Nephron progenitor cell (in vitro differentiated cells): ENCODE measurements at places on chromosomes 5 and 9.

GRCh38 chr5:178416206-178416882 is 173.8 kb downstream of the COL23A1 start:
- H3K27ac ChIP-seq: no peak overlapping the region
- peaks cover 63% of the 10 kb centered on the region for H3K4me1 ChIP-seq
- no peaks in the 10 kb centered on the region for H3K36me3 ChIP-seq
- DNase-seq: no peak
- no peak overlapping the region for H3K4me3 ChIP-seq
- H3K27me3 ChIP-seq: peaks cover 5% of the 10 kb centered on the region

GRCh38 chr9:110116543-110116885 is 91.4 kb downstream of the C9orf152 start:
- H3K27ac ChIP-seq: peak overlapping the region; percentile 91
- no peak for DNase-seq
- no peaks in the 10 kb centered on the region for H3K27me3 ChIP-seq
- peaks cover 52% of the 10 kb centered on the region for H3K4me1 ChIP-seq

- H3K27ac ChIP-seq: no peak overlapping the region
- DNase-seq: no peak
- no peaks in the 10 kb centered on the region for H3K36me3 ChIP-seq
- no peak overlapping the region for H3K4me3 ChIP-seq
- H3K4me1 ChIP-seq: peaks cover 10% of the 10 kb centered on the region
- no peaks in the 10 kb centered on the region for H3K27me3 ChIP-seq
Measured at GRCh38 chr9:4365055-4365454, 65.2 kb upstream of the GLIS3 start.

DNA sequence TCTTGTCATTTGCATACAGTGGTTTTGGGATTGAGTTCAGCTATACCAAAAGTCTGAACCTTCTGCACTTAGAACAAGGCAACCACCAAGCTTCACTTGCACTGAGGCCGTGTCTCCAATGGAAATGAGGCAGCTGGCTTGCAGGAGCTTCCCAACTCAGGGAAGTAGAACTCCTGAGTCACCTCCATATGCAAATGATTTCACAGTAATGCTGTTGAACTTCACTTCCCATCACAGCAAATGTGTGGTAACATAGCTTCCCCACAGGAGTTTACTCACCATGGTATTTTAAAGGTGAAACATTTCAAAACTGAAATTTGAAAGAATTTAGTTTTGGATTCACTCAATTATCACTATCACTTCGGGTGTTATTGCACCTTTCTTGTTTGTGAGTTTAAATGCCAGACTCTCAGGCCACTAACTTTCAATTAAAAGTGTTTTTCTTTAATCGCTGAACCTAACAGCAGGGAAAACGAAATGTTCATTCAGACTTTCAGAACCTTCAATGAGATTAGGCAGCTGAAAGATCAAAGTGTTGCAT is 9.0 kb downstream of the CD274 start:
- H3K36me3 ChIP-seq: no peaks in the 10 kb centered on the region
- no peak overlapping the region for H3K4me3 ChIP-seq
- H3K27ac ChIP-seq: no peak overlapping the region
- no peaks in the 10 kb centered on the region for H3K27me3 ChIP-seq
- no peaks in the 10 kb centered on the region for H3K4me1 ChIP-seq

DNA sequence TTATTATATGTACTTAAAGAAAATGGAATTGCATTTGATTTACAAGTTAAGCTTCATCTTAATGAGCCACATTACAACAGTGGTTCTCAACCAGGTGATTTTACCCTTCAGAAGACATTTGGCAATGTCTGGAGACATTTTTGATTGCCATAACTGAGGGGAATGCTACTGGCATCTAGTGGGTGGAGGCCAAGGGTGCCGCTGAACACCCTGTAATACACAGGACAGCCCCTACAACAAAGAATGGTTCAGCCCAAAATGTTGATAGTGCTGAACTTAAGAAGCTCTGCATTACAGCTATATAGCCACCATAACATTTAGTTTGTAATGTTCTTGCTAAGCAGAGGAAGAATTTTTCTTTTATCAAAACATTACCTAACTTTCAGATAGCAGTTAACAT is 103.1 kb downstream of the PAM start:
- no peak for DNase-seq
- no peak overlapping the region for H3K4me3 ChIP-seq
- no peaks in the 10 kb centered on the region for H3K27me3 ChIP-seq
- no peaks in the 10 kb centered on the region for H3K4me1 ChIP-seq
- no peaks in the 10 kb centered on the region for H3K36me3 ChIP-seq

GRCh38 chr5:35302544-35302943 is 72.3 kb upstream of the PRLR start:
- no peaks in the 10 kb centered on the region for H3K27me3 ChIP-seq
- H3K36me3 ChIP-seq: no peaks in the 10 kb centered on the region
- no peak for DNase-seq
- no peak overlapping the region for H3K27ac ChIP-seq
- no peak overlapping the region for H3K4me3 ChIP-seq
- peaks cover 15% of the 10 kb centered on the region for H3K4me1 ChIP-seq

GRCh38 chr9:130262771-130263170 is 2.8 kb upstream of the HMCN2 start:
- peaks cover 79% of the 10 kb centered on the region for H3K27me3 ChIP-seq
- no peak for DNase-seq
- H3K36me3 ChIP-seq: no peaks in the 10 kb centered on the region
- H3K27ac ChIP-seq: no peak overlapping the region
- H3K4me1 ChIP-seq: peaks cover 44% of the 10 kb centered on the region

- no peaks in the 10 kb centered on the region for H3K36me3 ChIP-seq
- H3K4me3 ChIP-seq: no peak overlapping the region
Measured at GRCh38 chr5:131022811-131023497, 142.1 kb downstream of the HINT1 start.

GRCh38 chr9:68541568-68541967 is 885 bp upstream of the TMEM252 start:
- DNase-seq: no peak
- H3K27ac ChIP-seq: no peak overlapping the region
- peaks cover 49% of the 10 kb centered on the region for H3K4me1 ChIP-seq
- H3K4me3 ChIP-seq: no peak overlapping the region

DNA sequence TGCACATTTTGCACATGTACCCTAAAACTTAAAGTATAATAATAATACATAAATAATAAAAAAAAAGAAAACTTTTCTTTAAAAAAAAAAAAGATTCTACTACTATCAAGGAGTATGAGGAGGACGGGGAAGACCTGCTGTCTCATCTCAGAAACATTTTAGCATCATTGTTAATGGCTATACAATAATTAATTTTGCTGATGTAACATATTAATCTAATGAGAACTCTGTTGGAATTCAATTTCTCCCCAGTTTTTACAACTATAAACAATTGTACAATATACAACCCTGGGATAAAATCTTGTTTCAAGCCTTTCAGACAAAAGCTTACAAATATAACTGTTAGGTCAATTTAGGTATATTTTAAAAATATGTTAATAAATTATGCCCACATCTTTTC is 139.0 kb upstream of the GRIN3A start:
- no peaks in the 10 kb centered on the region for H3K36me3 ChIP-seq
- no peaks in the 10 kb centered on the region for H3K4me1 ChIP-seq
- H3K27me3 ChIP-seq: no peaks in the 10 kb centered on the region
- no peak overlapping the region for H3K4me3 ChIP-seq
- DNase-seq: no peak
- H3K27ac ChIP-seq: no peak overlapping the region

DNA sequence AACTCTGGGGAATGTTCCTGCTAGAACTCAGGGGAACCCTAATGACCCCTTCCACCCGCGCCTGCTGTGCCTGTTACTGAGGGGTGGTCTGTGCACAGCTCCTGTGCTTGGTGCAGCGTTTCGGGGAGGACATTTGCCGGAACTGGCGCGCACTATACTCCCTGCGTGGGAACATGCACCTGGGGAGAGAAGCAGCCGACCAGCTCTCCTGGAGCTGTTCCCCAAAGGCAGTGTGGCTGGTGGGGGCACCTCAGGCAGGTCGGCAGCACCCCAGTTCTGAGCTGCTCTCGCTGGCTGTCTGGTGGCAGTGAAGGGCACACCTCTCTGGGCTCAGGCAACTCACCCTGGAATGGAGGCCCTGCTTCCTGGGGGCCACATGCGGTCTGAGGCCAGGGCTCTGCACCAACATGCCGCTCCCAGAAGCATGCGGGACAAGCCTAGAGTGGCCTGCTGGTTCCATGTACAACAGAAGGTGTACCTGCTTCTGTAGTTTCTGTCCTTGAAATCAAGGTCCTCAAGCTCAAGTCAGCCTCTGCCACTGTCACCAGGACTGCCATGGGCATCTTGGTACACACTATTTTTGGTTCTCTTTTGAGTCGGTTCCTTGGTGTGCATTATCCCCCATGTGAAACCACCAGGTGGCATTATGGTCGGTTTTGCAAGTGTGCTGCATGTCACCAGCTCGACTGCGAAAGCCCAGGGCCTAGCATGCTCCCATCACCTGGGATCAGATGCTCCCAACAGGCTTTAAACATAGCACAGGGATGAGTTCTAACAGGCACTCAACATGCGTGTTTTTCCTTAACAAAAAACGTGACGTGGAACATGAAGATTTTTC is 7.8 kb upstream of the MRNIP start:
- peaks cover 45% of the 10 kb centered on the region for H3K36me3 ChIP-seq
- no peak overlapping the region for H3K27ac ChIP-seq
- peaks cover 6% of the 10 kb centered on the region for H3K27me3 ChIP-seq
- H3K4me1 ChIP-seq: peaks cover 39% of the 10 kb centered on the region
- no peak for DNase-seq

DNA sequence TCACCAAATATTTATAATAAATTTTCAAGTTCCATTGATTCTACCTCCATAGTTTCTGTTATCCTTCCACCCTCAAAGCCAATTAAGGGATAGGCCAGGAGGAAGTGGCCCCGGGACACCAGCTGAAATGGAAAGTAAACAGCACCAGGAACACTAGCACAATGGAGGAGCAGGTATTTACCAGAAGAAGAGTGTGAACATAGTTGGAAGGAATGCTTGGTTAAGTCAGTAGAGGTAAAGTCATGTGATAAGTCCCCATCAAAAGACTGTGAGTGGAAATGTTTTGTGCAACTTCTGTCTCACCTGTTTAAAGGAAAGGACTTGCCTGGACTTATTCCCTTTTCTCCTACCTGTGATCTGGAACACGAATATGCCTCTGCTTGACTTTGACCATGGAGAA is 146.7 kb upstream of the RAI14 start:
- DNase-seq: no peak
- no peak overlapping the region for H3K4me3 ChIP-seq
- H3K4me1 ChIP-seq: peaks cover 36% of the 10 kb centered on the region
- no peaks in the 10 kb centered on the region for H3K36me3 ChIP-seq

DNA sequence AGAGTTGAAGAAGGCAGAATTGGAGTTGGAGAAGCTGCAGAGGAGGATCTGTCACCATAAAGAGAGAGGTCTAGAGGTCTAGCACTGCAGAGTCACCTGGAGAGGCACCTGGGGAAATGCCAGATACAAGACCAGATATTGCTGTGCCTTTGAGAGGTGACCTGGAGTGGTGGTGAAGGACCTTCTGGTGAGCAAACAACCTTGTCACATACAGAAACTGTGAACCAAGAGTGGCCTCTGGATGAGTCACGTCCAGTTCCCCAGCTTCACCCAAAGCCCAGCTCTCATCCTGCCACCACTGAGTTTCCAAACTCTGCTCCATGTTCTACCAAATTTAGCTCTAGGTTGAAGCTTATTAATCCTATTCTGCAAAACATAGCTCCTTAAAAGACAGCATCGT is 131.1 kb upstream of the FBXL7 start:
- no peak overlapping the region for H3K4me3 ChIP-seq
- peaks cover 4% of the 10 kb centered on the region for H3K27me3 ChIP-seq
- no peaks in the 10 kb centered on the region for H3K36me3 ChIP-seq
- no peak for DNase-seq
- H3K4me1 ChIP-seq: no peaks in the 10 kb centered on the region

DNA sequence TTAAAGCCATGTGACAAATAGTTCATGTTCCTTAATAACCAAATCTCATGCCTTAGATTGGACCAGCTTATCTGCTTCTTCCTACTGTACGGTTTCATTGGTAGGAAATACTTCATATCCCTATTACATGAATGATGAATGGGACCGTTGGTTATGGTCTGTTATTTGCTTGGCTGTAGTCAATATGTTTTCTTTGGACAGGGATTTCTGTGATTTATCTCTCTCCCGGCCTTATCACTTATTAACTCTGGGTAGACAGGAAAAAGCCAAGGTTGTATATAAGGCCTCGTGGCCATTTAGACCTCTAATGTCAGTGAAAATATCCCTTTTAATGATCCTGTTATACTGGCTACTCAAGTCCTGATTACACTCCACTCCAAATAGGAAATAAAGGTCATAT is 330.6 kb downstream of the EBF1 start:
- no peak overlapping the region for H3K27ac ChIP-seq
- peaks cover 13% of the 10 kb centered on the region for H3K27me3 ChIP-seq
- no peak overlapping the region for H3K4me3 ChIP-seq
- no peak for DNase-seq
- no peaks in the 10 kb centered on the region for H3K36me3 ChIP-seq
- peaks cover 12% of the 10 kb centered on the region for H3K4me1 ChIP-seq

- H3K27me3 ChIP-seq: no peaks in the 10 kb centered on the region
- no peak overlapping the region for H3K4me3 ChIP-seq
- peaks cover 63% of the 10 kb centered on the region for H3K36me3 ChIP-seq
- DNase-seq: no peak
Measured at GRCh38 chr5:176481711-176482110, 33.5 kb downstream of the FAF2 start.

- no peak overlapping the region for H3K4me3 ChIP-seq
- H3K4me1 ChIP-seq: peaks cover 54% of the 10 kb centered on the region
- no peak for DNase-seq
- no peak overlapping the region for H3K27ac ChIP-seq
- peaks cover 3% of the 10 kb centered on the region for H3K27me3 ChIP-seq
Measured at GRCh38 chr9:133682818-133683585, 46.8 kb downstream of the DBH start.

DNA sequence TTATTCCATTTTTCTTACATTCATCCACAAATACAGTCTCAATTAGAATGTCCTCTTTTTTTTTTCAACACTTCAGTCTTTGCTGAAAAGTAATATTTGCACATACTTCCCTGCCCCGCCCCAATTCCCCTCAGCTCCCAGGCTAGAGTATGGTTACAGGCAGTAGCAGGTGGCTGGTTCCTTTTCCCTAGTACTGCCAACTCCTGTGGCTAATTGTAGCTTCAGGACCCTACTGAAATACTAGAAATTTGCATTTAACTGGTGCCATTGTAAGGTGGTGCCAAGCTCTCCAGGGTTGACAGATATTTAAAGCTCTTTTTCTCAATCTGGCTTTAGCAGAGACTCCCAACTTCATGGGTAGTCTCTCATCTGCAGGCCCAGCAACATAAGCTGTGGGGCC is 80.3 kb downstream of the FAM81B start:
- H3K4me3 ChIP-seq: no peak overlapping the region
- DNase-seq: no peak
- peaks cover 75% of the 10 kb centered on the region for H3K36me3 ChIP-seq
- H3K4me1 ChIP-seq: peaks cover 10% of the 10 kb centered on the region

GRCh38 chr5:142767911-142768310 is 2.3 kb upstream of the ARHGAP26 start:
- no peaks in the 10 kb centered on the region for H3K36me3 ChIP-seq
- no peak overlapping the region for H3K27ac ChIP-seq
- no peak overlapping the region for H3K4me3 ChIP-seq
- peaks cover 52% of the 10 kb centered on the region for H3K27me3 ChIP-seq
- DNase-seq: no peak

- peaks cover 37% of the 10 kb centered on the region for H3K36me3 ChIP-seq
- DNase-seq: no peak
- H3K4me1 ChIP-seq: peaks cover 62% of the 10 kb centered on the region
- H3K27me3 ChIP-seq: no peaks in the 10 kb centered on the region
Measured at GRCh38 chr5:59034498-59035186, 451.8 kb downstream of the RAB3C start.

GRCh38 chr9:68429631-68430030 is 73.2 kb downstream of the PGM5 start:
- H3K4me3 ChIP-seq: no peak overlapping the region
- H3K4me1 ChIP-seq: peaks cover 30% of the 10 kb centered on the region
- H3K27ac ChIP-seq: no peak overlapping the region
- peaks cover 2% of the 10 kb centered on the region for H3K27me3 ChIP-seq
- DNase-seq: no peak
